ENCODE measurements at places on chromosomes 7 and 10.

GRCh38 chr10:71081229-71081560 lies 131.2 kb upstream of the UNC5B start:
- no peak for DNase-seq

DNA sequence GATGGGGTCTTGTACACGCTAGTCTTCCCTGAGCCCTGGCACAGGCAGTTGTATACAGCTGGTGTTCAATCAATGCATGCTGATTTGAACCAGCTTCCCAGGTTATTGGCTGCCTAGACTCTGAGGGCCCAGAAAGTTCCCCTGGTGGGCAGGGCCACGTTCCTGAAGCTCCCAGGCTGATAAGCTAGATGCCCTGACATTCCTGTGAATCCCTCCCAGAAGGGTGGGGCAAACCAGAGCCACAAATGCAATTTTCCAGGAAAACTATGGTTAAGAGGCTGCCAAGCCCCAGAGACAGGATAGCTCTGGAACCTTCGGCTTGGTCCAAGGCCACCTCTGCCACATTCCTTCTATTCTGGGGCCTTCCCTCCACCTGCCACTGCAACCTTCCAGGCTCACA lies 78.2 kb downstream of the FAM53B start:
- no peak for DNase-seq

DNA sequence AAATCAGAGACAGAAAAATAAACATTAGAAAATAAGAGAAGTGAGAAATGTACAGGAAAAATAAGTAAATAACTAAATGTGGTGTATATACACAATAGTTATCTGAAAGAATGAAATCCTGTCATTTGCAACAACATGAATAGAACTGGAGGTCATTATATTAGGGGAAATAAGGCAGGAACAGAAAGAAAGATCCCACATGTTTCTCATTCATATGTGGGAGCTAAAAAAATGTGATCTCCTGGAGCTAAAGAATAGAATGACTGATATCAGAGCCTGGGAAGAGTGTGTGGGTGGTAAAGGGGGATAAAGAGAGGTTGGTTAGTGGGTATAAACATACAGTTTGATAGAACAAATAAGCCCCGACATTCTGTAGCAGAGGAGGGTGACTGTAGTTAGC lies 27.3 kb downstream of the PLXDC2 start:
- no peak for DNase-seq

GRCh38 chr7:98988641-98989040 lies 110.3 kb downstream of the TRRAP start:
- no peak for DNase-seq

- DNase-seq = no peak
Observed at GRCh38 chr10:126496771-126497545, 108.7 kb upstream of the ADAM12 start.

DNA sequence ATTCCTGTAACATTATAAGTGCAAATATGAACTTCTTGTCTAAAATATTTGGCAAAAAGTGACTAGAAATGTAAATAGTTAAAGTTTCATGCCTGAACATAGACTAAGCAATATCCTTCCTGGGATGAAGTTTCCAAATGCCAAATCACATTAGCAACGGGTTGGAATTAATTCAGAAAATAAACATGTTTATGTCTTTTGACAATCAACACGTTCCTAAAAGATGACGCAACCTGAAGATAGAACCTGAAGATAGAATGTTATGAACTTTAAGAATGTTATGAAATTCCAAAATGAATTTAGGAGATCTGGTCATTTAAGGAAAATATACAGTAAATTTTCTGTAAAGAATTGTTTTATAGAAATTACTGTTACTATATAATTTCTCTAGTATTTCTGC lies 9.2 kb downstream of the LAMB4 start:
- DNase-seq = no peak

GRCh38 chr7:69946901-69947300 lies 348.6 kb downstream of the AUTS2 start:
- DNase-seq = no peak

DNA sequence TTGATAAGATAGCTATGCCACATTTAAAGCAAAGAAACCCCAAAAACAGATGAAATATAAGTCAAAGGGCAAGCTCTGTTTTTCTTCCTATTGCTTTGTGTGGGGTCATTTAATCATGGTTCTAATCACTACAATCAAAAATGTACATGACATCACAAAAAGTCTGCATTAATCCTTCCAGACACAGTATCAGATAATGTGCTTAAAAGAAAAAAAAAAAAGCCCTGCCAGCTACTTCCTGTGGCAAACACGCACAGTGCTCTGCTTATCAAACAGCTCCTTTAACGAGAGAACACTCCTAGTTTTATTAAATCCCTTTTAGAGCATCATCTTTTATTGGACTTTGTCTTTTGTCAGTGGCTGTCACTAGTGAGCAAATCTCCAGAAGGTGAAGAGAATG lies 1005.8 kb downstream of the GATA3 start:
- DNase-seq = no peak

DNA sequence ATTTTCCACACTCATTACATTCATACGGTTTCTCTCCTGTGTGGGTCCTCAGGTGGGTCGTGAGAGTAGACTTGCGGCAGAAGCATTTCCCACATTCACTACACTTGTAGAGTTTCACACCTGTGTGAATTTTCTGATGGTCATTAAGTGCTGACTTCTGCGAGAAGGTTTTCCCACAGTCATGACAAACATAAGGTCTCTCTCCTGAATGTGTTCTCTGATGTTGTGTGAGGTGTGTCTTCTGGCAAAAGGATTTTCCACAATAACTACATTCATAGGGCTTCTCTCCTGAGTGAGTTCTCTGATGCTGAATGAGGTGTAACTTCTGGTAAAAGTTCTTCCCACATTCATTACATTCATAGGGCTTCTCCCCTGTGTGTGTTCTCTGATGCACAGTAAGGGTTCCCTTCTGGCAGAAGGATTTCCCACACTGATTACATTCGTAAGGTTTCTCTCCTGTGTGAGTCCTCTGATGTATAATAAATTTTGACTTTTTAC lies 15.1 kb downstream of the ZNF12 start:
- no peak for DNase-seq

GRCh38 chr10:103599211-103599610 lies 105.7 kb downstream of the NEURL1 start:
- DNase-seq = no peak

- DNase-seq = no peak
Observed at GRCh38 chr7:28447071-28447470, 34.8 kb downstream of the CREB5 start.

DNA sequence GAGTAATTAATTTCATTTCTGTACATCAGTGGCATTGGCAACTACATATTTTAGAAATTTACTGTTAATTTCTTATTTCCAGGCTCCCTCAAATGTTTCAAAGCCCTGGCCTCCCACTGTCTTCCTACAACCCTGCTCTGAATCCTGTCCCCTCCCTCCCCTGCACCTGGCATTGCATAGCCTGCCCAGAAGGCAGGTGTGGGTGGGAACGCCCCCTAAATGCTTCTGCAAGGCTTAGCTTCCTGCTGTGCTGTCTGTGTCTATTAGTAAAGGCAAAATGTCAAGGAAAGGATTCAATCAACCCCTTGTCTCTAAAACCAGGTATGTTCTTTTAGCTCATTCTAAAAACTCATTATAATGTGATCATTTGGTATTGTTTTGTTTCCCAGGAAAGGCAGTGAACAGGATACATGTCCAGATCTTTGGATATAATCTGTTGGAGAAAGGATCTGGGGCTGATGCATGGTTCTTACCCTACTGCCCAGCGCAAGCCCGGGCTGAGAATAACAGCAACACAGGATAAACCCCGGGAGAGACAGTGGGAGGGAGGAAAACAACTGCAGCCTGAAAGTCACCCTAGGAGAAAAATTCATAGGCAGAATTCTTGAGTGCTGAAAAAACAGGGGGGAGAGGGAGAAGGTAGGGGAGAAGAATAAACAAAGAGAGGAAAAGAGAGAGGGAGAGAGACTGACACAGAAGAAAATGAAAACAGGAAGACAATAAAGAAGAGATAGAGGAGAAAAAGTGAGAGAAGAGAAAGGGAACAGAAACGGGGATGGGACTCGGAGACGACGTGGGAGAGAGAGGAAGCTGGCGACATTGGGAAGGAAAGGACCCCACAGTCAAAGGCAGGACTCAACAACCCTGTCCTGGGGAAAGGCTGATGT lies 589 bp downstream of the ZNF488 start:
- DNase-seq = no peak

DNA sequence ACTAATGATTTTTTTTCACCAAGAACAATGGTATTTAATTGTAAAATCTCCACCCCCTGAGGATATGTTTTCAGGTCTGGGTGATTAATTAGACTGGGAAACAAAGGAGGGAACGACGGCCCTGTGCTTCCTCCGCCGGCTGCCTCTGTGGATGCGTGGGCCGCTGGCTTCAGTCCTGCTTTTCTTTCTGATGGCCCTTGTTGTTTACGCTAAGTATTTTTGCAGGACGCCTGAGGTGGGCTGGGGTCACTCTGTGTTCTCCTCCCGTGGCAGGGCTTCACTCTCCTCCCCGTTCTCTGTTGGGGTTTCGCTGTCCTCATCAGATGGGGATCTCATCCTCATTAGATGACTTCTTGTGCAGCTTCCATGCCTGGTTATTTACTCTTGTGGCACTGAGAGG lies 5.2 kb upstream of the ACBD5 start:
- no peak for DNase-seq

GRCh38 chr7:19775578-19775977 lies 2.2 kb upstream of the TMEM196 start:
- DNase-seq = no peak

DNA sequence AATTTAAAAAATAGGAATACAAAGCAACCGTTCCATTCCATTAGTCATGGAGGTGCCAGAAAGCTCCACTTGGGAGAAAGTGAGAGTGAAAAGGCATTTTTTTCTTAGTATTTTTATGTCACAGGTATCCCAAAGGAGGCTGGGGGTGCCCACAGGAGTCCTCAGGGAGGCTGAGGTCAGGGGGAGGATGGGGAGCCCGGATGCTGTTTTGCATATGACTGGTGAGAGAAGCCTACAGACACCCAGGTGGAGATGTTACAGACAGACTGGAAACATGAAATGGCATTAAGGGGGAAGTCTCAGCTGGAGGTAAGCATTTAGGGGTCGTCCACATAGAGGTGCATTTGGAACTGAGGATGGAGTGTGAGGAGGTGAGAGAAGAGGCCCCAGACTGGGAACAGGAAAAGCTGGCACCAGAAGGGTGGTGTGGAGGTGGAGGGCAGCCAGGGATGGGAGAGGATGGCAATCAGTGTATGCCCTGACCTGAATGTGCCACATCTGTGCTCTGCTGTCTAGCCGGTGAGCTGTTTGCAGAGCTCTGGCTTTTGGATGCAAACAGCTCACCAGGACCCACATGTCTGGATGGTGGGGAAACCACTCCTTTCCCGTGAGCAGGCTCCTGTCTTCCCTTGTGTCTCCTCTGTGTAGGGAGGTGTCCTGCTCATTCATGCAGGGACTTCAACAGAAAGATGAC lies 101.1 kb downstream of the RAMP3 start:
- no peak for DNase-seq

GRCh38 chr10:115572740-115573455 lies 479.7 kb downstream of the ATRNL1 start:
- DNase-seq = no peak

DNA sequence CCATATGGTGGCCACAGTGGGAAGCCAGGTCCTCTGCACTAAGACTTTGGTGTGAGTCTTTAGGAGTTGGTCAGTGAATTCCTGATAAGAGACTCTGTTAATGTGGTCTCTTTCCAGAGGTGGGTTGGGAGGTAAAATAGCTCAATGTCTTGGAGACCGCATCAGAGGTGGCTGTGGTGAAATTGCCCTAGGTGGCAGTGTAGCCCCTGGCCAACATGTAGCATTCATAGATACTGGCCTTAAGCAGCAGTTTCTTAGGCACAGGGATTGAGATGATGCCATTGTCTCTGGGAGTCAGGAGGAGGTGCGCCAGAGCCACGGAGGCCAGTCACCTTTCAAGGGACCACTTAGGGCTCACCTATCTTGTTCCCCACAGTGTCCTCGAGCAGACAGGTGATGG lies 202.8 kb downstream of the CREB5 start:
- DNase-seq = no peak

- no peak for DNase-seq
Observed at GRCh38 chr10:97416565-97416964, 9.4 kb upstream of the PGAM1 start.

DNA sequence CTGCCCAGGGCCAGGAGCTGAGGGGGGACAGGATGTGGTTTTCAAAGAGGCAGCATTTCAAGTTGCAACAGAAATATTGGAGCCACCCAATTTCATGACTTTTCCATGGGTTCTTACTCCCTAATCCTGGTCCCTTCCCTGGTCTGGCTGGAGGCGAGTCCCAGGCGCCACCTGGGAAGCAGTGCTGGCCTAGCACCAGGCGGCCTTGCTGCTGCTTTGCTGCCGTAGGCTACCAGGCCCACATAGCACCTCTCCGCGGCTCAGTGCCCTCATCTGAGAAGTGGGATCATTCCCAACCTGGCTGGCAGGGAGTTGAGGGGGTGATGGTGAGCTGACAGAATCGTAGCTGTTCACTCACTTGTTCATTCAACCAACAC lies 33.7 kb downstream of the ZMIZ1 start:
- no peak for DNase-seq

- DNase-seq = no peak
Observed at GRCh38 chr10:80684259-80684658, 146.6 kb downstream of the SH2D4B start.

DNA sequence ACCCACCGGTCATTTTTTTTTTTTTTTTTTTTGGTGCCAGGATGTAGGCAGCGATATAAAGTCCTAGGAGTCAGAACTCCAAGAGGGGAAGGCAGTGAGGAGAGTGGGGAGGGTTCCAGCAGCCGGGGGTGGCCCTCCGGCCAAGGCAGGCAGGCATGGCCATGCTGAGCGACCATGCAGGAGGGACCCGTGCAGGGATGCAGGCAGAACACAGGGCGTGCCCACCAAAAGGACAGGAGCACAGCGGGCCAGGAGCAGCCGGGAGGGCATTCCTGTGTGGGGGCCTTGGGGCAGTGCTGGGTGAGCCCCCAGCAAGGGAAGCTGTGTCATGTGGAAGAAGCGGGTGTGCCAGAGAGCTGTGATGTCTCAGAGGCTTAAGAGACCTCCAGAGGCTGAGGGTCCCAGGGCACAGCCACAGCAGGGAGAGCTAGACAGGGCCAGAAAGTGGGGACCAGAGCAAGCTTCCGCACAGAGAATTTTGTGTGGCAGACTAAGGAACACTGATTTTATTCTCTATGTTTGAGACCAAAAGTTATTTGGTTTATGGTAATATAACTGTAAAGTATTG lies 5.7 kb downstream of the ZFAND2A start:
- DNase-seq = no peak

DNA sequence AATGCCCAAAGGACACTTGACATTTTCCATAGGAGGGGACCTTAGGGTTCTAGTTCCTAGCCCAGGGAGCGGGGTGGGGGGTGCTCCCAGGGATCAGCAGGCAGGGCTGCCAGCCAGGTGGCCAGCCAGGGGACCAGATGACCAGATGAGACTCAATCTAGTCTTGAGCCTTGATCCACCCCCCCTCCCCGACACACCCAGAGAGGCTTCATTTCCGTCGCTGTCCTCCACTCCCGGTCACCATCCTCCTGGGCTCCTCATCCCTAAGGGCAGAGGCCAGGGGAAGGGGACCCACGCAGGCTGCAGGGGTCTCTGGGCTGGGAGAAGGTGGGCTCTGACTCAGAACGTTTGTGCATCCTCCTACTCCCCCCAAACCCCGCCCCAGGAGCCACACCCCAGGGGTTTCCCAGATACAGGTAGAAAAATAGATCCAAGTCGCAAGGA lies 1.0 kb downstream of the STX1A start:
- no peak for DNase-seq

- DNase-seq = peak; percentile 14
Observed at GRCh38 chr7:108181073-108181985, 51.2 kb upstream of the LAMB4 start.

GRCh38 chr7:141679014-141679413 lies 23.0 kb downstream of the DENND11 start:
- no peak for DNase-seq

GRCh38 chr7:39910108-39910869 lies 39.8 kb upstream of the CDK13 start:
- DNase-seq = no peak

Data from GM19239 (cell line).